ENCODE measurements at places on chromosomes 16 and 17.
A peak's percentile ranks its signal among the peaks of the same experiment; 100 is the strongest.

DNA sequence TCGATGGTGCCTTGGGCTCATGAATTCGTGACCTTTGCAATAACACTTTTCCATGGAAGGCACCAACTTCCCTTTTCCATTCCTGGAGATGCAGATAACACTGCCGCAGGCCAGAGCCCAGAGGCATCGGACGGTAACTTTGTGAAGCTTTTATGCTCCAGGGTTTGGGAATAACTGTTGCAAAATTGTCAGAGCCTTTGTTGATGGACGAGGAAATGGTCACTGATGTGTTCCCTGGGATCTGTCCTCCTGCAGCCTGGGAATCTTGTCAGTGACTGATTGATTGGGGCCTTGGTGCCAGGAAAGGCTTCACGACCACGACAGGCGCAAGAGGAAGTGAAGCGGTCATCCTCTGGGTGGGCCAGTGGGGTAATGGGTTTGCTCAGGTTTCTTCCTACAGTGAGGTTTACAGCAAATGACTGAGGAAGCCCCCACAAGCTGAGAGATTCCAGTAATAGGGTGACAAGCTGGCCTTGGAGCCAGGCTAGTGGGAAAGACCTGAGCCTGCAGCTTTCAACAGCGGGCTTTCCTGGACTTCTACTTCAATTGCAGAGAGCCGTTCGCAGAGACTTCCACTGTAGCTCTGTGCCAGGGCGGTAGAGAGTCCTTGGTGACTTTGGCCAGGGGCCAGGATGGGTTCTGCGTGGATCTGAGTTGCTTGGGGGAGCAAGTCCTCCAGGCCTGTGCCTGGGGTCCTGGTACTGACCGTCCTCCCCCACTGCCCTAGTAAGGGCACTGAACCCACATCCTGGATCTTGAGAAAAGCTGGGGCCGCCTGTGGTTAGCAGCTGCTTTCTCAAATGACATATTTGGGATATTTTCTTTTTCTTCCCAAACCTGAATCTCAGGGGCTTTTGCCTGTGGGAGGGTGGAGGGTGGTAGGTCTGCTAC lies 37.6 kb downstream of the PGS1 start:
- peak; percentile 47 for DNase-seq

GRCh38 chr17:20092973-20093626 lies 83.9 kb downstream of the SPECC1 start:
- no peak for DNase-seq

DNA sequence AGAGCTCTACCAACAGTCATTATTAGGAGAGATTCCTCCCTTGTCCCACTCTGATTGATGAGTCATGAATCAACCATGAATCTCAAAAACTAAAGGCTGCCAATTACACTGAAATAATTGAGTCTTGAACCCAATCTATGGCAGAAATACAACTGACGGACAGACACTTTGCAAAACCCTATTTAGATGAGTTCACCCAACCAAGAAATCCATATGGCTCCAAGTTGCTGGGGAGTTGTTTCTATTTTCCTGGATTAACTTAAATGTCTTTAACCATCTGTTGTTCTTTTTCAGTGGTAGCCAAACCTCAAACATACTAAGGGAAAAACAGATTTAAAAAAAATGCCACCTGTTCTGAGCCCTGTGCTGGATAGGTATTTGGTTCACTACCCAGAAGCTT lies 151.0 kb downstream of the SHISA9 start:
- no peak for DNase-seq

GRCh38 chr16:64629622-64630021 lies 492.2 kb downstream of the CDH11 start:
- peak; percentile 75 for DNase-seq

- DNase-seq = no peak
Measured at GRCh38 chr16:49575346-49576172, 202.0 kb downstream of the C16orf78 start.

DNA sequence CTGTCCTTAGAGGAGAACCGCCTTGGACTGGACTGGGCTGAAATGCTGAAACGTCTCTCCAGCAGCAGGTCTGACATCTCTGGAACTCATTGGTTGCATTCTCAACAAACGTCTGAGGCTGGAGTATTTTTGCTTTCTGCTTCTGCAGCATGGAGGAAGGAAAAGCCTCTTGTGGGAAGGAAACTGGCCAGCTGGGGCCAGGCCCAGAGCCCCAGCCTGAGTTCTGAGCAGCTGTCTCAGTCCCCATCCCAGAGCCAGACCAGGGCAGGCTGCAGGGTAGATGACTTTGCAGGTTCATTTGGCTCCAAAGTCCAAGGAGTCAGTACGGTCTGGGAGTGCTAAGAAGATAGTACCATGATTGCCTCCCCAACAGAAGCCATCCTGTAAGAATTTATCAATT lies 18.3 kb downstream of the TEKT3 start:
- no peak for DNase-seq
